Adrenal gland (tissue), 19 donors: ENCODE measurements at places on chromosomes 3 and 15.

- DNase-seq = no peak
These were observed 50.3 kb downstream of the SPATA12 start for GRCh38 chr3:57110798-57111197.

DNA sequence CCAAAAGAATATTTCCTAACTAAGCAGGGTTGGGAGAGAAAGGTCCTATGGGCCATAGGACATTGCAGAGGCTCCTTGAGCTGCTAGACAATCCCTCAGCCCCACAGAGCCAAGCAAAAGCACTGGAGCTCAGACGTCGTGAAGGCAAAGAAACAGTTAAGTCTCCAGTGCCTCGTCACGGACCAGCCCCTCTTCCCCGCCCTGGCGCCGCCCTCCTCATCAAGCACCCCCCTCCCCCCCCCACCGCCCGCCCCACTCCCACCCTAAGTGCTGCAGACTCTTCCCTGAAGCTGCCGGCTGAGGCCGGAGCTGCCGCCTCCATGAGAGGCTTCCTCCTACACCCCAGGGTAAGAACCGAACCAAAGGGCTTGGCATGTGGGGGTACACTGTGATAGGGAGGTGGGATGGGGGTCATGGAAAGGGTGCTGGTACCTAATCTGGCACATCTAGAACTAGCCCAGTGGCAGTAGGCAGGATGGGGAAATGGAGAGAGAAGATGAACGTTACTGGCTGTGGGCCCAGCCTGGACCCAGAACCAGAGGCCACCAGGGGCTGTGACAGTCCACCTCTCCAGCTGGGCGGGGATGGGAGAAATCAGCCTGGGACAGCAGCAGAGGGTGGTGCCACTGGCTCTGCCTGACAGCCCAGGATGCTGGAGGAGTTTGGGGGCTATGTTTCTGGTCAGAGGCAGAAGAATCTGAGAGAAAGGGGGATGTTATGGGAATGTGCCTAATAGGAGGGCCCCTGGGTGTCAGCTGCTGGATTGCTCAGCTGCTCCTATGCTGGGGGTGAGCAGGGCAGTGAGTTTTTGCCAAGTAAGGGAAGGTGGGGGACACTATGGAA, at the start of gene MAP1A:
Gene MAP1A, plus strand, starts transcription at position 255 of the 843 bp plus-strand sequence. CDS start 3,866 bp downstream, outside the sequence.
- no peak for DNase-seq

- DNase-seq = no peak
These were observed 36.6 kb downstream of the CD86 start for GRCh38 chr3:122091602-122092295.

DNA sequence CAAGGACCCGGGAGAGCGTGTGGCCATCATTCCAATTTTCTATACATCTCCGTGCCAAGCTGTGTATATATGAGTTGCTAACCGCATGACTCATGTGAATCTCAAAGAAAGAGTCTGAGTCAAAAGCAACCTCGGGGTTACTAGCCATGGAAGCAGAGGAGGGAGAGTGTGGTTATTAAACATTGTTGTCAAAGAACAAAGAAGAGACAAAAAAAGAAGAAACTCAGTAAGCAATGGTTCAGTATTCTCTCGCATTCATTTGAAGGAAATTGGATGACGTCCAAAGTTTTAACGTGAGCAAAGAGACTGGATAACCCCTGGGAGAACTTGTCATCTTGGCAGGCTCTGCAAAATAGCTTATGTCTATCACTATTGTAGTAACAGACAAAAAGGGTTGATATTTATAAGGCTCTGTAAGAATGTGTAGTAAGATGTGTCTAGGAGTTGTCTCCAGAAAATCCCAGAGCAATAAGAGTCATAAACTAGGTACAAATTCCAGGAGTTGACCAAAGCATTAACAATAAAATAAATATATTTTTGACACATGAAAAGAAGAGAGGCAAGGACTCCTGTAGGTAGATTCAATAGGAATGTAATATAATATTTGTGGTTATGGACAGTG, 52.8 kb upstream of the GRM7 start:
- no peak for DNase-seq

DNA sequence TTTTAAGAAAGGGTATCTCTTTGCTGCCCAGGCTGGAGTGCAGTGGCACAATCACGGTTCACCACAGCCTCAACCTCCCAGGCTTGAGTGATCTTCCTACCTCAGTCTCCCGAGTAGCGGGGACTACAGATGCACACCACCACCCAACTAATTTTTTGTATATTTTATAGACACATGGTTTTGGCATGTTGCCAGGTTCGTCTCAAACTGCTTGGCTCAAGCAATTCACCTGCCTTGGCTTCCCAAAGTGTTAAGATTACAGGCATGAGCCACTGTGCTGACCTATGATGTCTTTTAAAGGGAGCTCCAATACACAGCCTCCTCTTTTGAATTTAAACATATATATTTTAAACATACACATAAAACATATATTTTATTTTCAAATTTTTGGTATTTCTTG, 60.9 kb downstream of the SLC9C1 start:
- DNase-seq = no peak

DNA sequence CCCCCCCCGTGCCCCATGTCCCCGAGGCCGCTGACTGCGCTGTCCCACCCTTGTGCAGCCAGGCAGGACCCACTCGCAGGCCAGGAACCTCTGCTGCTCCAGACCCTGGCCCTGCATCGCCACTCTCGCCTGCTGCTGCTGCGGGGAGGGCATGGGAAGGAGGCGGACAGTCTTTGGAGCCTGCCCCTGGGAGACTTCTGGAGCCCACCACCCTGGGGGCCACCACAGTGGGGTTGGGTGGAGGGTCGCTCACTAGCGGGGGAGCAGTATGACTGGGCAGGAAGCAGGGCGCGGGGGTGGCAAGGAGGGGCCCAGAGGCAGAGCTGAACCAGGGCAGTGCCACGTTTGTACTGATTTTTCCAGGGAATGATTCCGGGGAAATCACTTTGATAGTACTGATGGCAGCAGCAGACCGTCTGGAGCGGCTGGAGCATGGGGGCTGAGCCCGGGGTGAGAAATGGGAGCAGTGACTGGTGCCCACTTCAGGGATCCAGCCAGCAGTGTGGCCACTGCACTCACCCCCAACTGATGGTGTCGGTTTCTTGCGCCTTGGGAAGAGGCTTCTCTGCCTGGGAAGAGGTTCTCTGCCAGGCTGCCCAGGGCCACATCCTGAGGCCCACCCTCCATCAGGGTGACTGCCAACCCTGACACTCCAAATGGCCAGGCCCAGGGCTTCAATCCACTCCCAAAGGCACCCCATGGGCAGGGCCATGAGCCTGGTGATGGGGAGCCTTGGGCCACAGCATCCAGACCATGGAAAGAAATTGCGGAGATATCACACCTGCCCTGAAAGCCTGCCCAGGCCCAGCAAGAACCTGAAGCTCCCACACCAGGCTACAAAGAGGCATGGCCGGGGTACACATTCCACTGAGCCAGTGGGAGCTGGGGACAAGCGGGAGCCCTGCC, 53.7 kb downstream of the LSAMP start:
- no peak for DNase-seq

DNA sequence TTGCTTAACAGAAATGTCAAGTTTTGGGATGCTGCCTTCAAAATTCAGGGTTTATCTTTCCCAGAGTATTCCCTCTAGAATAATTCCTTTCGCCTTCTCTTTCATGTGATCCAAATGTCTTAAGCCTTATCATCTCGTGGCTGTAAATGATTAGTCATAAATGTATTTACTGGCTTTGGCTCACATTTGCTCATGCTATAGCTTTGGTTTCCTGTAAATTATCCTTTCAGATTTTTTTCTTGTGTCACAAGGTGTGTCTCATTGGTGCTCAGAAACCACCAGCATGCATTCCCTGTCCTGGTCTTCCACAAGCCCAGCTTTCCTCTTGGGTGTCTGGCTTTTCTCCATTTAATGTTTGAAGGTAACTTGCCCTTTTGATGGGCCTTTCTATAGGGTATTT, 692.7 kb upstream of the ALCAM start:
- no peak for DNase-seq

- DNase-seq = no peak
These were observed 129.0 kb downstream of the TJP1 start for GRCh38 chr15:29693225-29693624.

DNA sequence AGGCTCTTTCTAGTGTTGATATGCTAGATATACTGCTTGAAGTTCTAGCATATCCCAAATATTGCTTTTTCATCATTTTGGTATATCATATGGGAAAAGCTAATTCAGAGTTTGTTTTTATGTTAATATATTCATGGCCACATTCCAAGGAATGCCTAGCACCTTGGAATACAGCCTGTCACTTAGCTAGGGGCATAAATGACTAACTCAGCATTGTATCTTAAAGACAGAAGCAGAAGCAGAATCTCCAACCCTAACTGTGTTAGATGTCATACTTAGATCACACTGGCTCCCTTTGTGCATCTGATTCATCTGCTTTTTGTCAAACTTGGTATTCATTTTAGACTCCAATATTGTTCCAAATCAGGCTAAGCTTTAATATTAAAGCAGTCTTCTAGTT, 130.8 kb upstream of the TSPAN3 start:
- no peak for DNase-seq

DNA sequence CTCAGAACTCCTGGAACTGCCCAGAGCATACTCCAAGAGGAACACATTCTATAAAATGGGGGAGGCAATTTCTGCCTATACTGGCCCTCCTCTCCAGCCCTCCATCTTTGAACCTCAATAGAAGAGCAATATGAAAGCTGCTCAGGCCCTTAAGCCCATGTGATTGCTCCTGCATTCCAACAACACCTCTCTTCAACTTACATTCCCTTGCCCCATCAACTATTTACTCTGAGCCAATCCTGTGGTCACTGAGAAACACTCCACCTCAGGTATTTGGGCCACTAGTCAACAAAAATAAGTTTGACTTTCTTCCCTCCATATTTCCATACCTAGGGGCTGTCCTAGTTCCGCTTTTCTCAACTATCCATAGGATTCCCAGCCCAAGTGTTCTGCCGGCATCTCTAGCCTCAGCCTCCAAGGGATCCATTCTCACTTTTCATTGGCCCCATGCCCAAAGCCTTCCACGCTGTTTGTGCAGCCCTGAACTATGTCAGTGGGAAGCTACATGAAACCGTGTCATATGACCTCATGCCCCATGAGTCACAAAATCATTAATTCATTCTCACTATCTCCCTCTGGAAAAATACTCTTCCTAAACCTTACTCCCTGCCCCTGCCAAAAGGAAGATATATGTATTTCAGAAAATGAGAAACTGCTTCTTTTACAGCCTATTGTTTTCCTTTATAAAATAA, 61.6 kb downstream of the GJD2 start:
- DNase-seq = no peak

- DNase-seq = no peak
These were observed 23.7 kb upstream of the THSD4 start for GRCh38 chr15:71091601-71092000.

- DNase-seq = no peak
These were observed 625.2 kb upstream of the GBE1 start for GRCh38 chr3:82386647-82387046.

DNA sequence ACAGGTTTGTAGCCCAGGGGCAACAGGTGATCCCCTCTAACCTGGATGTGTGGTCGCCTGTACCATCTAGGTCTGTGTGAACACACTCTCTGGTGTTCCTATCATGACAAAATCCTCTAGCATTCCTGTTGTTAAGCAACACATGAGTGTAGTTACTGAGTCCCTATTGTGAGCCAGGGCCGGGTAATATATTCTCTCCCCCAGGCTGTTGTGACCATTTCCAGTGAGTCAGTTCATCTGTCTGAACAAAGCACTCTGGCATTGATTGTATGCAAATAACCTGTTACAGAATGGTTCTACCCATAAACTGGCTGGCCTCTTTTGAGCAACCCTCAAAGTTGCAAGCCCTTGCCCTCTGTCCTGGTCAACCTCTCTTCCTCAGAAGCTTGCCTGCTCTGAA, 2.6 kb upstream of the FLNB start:
- DNase-seq = no peak
